ENCODE measurements at places on chromosomes 12 and 14. TPM values are rescaled to one million over a fixed set of nuclear protein-coding genes. Genes with fewer than 3 reads are reported as not detected.

Gene RASSF3
- total RNA-seq = 109 TPM

Gene SLCO1B1
- not detected for total RNA-seq

GRCh38 chr12:103249607-103250006, 246.2 kb downstream of the C12orf42 start:
- no peaks in the 10 kb centered on the region for H3K36me3 ChIP-seq
- H3K27me3 ChIP-seq = no peaks in the 10 kb centered on the region
- H3K4me3 ChIP-seq = no peak overlapping the region
- no peak for DNase-seq
- H3K4me1 ChIP-seq = no peaks in the 10 kb centered on the region

GRCh38 chr12:131505561-131505960, 205.3 kb upstream of the SFSWAP start:
- DNase-seq = no peak
- H3K4me1 ChIP-seq = no peaks in the 10 kb centered on the region
- no peak overlapping the region for H3K4me3 ChIP-seq
- no peaks in the 10 kb centered on the region for H3K27me3 ChIP-seq
- no peak overlapping the region for H3K27ac ChIP-seq

DNA sequence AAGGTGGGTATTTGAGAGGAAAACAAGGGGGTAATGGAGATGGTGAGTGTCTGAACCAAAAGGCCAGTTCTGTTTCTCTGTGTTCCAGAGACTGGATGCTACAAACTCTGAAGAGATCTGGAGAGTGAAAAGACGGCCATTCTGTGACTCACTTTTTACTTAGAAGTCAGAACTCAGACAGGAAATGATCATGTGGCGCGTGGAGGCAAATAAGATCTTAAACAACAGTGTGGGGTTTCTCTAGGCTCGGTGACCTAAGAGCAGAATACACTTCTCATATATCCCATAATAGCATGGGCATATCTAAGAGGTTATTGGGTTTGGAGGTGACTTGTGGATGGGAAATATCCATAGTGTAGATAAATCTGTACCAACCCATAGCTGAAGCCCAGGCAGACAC, 463.5 kb downstream of the TMEM132D start:
- no peaks in the 10 kb centered on the region for H3K27me3 ChIP-seq
- H3K4me3 ChIP-seq = no peak overlapping the region
- H3K27ac ChIP-seq = no peak overlapping the region
- no peaks in the 10 kb centered on the region for H3K36me3 ChIP-seq

Gene APOLD1
- total RNA-seq = 119 TPM

DNA sequence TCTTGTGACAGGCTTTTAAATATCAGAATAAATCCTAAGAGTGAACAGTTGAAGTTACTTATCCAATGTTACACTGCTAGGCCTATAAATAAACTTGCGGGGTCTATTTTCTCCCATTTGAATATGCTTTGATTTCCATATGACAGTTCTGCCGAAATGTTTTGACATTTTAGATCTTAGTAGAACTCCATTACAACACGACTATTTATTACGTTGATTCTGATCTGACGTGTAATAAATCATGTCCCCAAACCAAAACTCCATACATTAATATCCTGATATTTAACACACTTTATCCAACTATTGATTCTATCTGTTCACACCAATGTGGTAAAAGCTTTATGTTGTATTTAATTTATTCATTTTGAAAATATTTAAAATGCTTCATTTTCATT, 16.1 kb upstream of the NEMF start:
- H3K4me1 ChIP-seq = peaks cover 51% of the 10 kb centered on the region
- no peaks in the 10 kb centered on the region for H3K36me3 ChIP-seq

DNA sequence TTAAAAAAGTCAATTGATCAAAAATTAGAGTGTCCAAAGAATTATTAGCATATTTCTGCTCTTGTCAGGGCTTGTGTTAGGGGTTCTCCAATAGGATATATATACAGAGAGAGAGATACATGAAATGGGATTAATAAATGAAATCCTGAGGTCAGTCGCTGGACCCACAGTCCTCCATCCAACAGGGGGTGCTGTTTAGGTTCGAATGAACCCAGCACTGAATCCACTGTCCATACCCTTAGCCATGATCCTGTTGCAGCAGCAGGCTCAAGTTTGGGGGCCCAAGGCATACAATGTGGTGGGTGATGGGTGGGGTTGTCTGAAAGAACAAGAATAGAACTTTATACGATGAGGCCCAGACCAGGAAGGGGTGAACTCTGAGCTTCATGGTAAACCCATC, 780 bp upstream of the MYO1H start:
- no peaks in the 10 kb centered on the region for H3K4me1 ChIP-seq
- H3K4me3 ChIP-seq = no peak overlapping the region
- H3K36me3 ChIP-seq = no peaks in the 10 kb centered on the region
- DNase-seq = no peak
- no peak overlapping the region for H3K27ac ChIP-seq
- no peaks in the 10 kb centered on the region for H3K27me3 ChIP-seq

DNA sequence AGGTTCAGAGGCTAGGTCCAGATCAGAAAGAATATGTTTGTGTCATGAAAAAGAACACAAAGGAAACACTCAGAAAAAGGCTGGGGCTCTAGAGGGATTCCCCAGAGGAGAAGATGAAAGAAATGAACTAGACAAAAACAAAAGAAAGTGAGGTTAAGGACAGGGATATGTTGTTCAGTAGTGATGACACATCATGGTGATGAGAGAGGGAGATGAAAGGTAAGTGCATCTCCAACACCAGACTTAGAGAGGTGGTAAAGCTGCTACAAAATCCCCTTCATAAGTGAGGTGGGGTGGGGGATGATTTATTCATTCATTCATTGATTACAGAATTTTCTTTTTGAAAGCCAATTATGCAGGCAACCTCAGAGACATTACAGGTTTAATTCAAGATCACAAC, 19.6 kb upstream of the SLC8A3 start:
- H3K27ac ChIP-seq = no peak overlapping the region
- H3K4me1 ChIP-seq = no peaks in the 10 kb centered on the region
- H3K4me3 ChIP-seq = no peak overlapping the region
- H3K27me3 ChIP-seq = peaks cover 7% of the 10 kb centered on the region

DNA sequence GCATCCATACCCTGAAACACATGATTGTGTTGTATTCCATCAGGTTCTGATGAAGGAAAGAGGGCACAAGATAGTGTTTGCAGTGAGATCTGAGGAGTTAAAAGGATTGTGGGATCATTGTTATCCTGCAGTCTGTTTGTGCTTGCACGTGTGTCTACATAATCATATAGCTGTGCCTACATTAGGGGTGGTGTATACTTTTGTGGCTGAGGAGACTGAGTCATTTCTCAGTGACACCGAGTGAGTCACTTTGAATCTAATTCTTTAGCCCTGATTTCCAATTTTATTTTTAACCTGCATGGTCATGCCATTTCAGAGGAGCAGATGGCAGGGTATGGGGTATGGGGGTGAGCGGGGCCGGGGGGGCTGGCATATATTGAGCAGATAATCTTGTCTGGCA, 133.2 kb downstream of the ANO4 start:
- no peaks in the 10 kb centered on the region for H3K27me3 ChIP-seq
- no peaks in the 10 kb centered on the region for H3K36me3 ChIP-seq
- no peak for DNase-seq

DNA sequence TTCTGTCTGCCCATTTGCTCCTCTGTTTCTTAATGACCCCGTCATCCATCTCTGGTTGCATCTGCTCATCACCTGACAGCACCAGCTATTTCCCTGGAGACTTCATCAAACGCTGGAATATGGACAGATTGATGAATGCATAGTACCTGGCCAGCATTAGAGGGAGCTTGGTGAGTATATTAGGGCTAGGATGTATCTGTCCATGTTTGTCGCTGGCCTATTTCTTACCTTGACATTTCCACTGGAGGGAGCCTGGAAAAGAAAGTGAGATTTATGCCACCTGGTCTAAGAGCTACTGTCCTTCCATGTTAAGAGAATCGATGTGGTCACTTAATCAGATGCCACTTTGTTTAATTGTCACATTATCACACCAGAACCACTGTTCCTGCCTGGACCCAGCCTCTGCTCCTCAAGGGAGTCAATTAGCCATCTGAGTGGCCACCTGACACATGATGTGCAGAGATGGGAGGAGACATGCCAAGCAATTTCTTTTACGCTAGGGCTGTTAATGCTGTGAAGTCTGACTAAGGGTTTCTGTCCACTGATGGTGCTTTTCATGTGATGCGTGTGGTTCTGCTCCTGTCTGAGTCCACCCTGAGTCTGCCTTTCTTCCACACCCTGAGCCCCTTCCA, 75.3 kb upstream of the SFSWAP start:
- no peaks in the 10 kb centered on the region for H3K4me1 ChIP-seq
- H3K36me3 ChIP-seq = no peaks in the 10 kb centered on the region

GRCh38 chr12:45587877-45588533, 141.5 kb upstream of the ARID2 start:
- no peak overlapping the region for H3K27ac ChIP-seq
- H3K4me3 ChIP-seq = no peak overlapping the region

GRCh38 chr14:30873308-30874119, 845 bp upstream of the COCH start:
- peaks cover 17% of the 10 kb centered on the region for H3K4me1 ChIP-seq
- no peaks in the 10 kb centered on the region for H3K27me3 ChIP-seq
- H3K4me3 ChIP-seq = peak overlapping the region; percentile 54

DNA sequence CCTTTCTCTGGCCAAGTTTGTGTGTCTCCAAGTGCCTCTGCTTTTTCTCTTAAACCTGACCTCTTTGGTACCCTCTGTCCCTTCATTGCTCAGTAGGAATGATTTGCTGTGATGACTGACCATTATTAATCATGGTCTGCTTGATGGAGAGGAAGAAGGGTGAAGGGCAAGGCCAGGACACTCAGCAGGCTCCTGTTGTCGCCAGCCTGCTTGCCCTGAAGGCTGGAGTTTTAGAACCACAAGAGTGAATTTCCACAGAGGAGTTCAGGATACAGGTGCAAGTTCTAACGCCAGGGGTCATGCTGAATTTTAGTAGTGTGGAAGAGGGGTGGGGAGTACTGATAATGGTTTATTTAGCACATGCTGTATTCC, 2.8 kb upstream of the ITGA5 start:
- H3K4me3 ChIP-seq = no peak overlapping the region
- H3K4me1 ChIP-seq = peaks cover 45% of the 10 kb centered on the region
- no peaks in the 10 kb centered on the region for H3K36me3 ChIP-seq
- DNase-seq = no peak
- H3K27me3 ChIP-seq = peaks cover 32% of the 10 kb centered on the region

GRCh38 chr12:42588524-42589464, 752 bp downstream of the PRICKLE1 start:
- H3K4me1 ChIP-seq = peaks cover 28% of the 10 kb centered on the region
- H3K27ac ChIP-seq = peak overlapping the region; percentile 76
- DNase-seq = peak; percentile 80
- H3K4me3 ChIP-seq = peak overlapping the region; percentile 98

Gene CLEC1B
- total RNA-seq = not detected

GRCh38 chr14:99163446-99163845, 108.6 kb downstream of the BCL11B start:
- no peaks in the 10 kb centered on the region for H3K4me1 ChIP-seq
- no peak for DNase-seq
- H3K27me3 ChIP-seq = peaks cover 15% of the 10 kb centered on the region
- no peaks in the 10 kb centered on the region for H3K36me3 ChIP-seq
- H3K27ac ChIP-seq = no peak overlapping the region

DNA sequence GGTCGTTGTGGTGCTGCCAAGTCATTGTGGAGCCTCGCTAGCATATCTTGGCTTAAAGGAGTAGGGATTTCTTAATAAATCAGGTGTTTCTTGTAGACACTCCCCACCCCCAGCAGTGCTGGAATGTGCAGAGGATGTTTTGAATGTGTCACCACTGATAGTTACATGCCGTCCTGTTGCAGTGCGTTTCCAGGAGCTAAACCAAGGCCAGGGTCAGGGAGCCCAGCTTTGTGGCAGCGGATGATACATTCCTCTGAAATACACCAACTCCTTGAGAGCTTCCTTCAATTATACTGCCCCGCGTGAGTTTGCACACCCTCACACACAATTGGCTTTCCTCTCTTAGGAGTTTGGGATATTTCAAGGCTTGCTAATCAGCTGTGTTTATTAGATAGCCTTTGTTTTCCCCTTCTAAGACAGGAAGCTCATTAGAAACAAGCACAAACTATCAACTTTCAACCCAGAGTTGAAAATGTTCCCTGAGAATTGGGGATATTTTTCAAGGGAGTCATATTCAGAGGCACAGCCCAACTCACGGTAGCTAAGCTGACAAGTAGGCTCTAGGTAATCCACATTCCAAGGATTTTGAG, 154.9 kb downstream of the C12orf75 start:
- H3K4me1 ChIP-seq = no peaks in the 10 kb centered on the region
- no peaks in the 10 kb centered on the region for H3K36me3 ChIP-seq
- H3K27me3 ChIP-seq = no peaks in the 10 kb centered on the region
- DNase-seq = no peak

- H3K4me1 ChIP-seq = peaks cover 18% of the 10 kb centered on the region
- H3K4me3 ChIP-seq = no peak overlapping the region
- no peaks in the 10 kb centered on the region for H3K36me3 ChIP-seq
These were observed 237.0 kb upstream of the SSTR1 start for GRCh38 chr14:37970696-37971095.

- H3K4me3 ChIP-seq = no peak overlapping the region
- no peaks in the 10 kb centered on the region for H3K36me3 ChIP-seq
- H3K4me1 ChIP-seq = no peaks in the 10 kb centered on the region
- no peak for DNase-seq
These were observed 400.5 kb upstream of the CCDC196 start for GRCh38 chr14:66085665-66086064.

Gene KRT71
- total RNA-seq = not detected
